ENCODE measurements at places on chromosomes 16 and 17.

- DNase-seq, result no peak
Measured at GRCh38 chr17:48441231-48441711, 11.3 kb upstream of the SKAP1 start.

DNA sequence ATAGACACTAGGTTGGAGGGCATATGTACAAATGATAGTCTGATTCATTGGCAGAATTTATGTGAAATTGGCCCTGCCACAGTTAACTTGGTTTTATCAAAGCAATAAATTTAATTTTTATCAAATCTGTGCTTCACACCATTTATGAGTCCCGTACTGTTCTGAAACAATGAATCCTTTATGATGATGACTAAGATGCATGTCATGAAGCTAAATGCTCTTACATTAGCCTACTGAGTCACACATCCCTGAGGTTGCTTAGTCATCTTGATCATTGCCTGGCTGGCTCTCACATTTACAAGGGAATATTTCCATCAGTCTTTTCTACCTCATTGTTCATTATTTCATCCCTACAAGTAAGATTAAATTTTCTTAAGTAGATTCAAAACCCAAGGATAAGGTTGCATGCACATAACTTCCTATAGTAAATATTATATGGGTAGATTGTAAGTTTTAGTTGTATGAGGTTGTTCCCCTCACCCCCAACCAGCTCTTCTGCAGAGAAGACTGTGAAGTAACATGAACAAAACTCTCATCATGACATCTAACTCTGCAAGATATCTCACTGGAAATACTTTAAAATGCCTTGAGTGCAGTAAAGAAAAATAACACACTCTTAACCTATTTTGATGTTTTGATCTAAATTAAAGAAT lies 170.7 kb downstream of the CYB561 start:
- peak; percentile 89 for DNase-seq

GRCh38 chr17:8580952-8581658 lies 49.4 kb downstream of the MYH10 start:
- DNase-seq, result no peak

- peak; percentile 48 for DNase-seq
Measured at GRCh38 chr16:82694239-82694874, 67.6 kb downstream of the CDH13 start.

GRCh38 chr16:78005881-78006280 lies 16.5 kb upstream of the CLEC3A start:
- DNase-seq, result no peak
